ENCODE measurements at places on chromosomes 4 and X.

DNA sequence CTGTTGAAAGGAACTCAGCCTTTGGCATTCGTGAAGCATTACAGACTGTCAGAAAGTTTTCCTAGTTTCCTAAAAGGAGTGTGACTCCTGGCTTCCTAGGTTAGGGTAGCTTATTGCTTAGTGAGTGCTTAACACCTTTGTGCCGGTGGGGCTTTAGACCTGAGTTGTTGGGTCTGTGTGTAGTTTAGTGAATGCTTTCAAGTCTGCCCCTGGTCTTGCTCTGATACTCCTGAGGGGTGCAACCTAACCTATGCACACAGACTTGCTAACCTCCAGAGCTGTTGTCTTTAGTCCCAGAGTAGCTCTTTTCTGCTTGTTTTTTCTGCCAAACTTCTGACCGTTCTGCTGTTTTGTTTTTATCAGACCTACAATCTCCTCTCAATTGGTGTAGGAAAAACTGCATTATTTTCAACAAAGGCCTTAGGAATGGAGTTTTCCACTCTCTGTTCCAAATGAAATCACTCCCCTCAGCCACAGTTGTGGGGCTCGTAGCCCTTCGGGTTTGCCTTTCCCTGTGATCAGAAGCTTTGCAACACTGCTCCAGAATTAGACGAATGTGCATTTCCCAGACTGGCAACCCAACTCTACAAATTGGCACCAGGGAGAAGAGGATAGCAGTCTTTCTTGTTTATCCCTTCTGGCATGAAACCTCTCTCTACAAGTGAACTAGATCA, 1399.1 kb upstream of the PCDH7 start:
- no peak for DNase-seq

GRCh38 chr4:124028182-124028581, 631.6 kb downstream of the SPRY1 start:
- no peak for DNase-seq

- DNase-seq, result no peak
Measured at GRCh38 chrX:153306527-153307115, 14.9 kb downstream of the PNMA6F start.

GRCh38 chrX:132565273-132565672, 76.4 kb upstream of the MBNL3 start:
- no peak for DNase-seq

DNA sequence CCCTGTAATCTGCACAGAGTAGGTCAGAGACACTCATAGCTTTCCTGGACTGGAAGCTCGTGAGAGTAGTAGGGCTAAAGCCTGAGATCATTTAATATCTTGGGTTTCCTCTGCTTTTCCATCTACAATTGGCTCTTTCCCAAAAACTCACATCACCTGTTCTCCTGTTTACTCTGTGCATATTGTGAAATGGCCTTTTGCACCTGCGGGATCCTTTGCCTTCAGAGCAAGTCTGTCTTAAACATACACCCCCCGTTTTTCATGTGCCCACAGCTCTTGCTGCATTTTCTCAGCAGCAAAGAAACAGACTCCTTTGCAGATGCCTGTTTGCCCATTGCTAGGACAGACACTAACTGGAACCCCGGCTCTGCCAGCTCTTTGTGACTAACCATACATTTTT, 608.3 kb upstream of the PCDH10 start:
- no peak for DNase-seq

DNA sequence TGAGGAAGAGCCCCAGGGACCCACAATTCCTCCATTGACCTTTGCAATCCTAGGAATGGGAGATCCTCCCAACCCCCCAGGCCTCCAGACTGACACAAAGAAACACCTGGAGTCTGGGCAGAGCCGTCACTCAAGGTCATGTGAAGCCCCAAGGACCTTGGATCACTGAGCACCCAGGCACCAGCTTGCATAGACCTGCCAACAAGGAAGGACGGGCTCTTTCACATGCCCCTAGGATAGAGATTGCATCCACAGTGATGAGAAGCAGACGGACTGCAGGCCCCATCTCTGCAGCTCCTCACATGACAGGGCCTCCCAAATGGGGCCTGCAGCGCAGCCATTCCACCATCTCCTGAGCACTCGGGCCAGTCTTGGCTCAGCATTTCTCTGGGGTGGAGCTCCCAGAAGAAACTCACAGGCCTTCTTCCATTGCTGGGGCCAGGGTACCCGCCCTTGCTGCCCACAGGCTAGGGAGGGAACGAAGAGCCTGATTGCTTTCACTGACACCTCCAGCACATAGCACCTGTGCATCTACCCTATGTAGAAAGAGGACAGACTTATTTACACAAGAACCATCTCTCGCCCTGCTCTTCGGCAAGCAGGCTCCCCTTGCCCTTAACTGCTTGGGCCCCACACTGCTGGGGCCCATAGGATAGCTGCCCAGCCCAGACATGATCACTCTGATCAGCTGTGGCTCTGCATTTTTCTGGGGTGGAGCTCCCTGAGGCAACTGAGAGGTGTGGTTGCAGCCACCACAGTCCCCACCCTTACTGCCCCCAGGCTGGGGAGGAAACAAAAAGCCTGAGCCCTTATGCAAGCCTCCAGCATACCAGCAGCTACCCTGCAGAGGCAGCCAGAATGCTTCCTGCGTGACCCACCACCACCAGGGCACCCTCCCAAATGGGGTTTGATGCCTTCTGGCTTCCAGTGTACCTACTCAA, 185.7 kb upstream of the ZCCHC13 start:
- no peak for DNase-seq

DNA sequence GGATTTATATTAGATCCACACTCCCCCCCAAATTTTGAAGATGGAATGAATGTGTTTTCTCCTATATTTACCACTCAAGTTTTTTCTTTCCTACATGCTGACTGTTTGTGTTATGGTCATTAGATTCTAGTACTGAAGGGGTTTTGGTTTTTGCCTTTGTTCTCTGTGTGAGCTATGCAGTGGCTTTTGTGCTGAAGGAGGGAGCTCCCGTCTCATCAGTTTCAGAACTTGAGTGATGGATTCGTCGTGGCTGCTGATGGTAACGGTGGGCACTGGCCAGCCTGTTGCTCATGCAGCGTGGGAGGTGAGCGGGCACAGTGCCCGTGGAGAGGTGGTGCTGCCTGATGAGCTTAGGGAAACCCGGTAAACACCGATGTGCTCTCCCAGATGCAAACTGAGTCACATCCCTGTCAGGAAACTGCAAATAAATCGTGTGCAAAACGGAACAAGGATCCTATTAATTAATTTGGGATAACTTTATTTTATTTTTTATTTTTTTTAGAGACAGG, 101.5 kb downstream of the SORBS2 start:
- DNase-seq, result no peak

DNA sequence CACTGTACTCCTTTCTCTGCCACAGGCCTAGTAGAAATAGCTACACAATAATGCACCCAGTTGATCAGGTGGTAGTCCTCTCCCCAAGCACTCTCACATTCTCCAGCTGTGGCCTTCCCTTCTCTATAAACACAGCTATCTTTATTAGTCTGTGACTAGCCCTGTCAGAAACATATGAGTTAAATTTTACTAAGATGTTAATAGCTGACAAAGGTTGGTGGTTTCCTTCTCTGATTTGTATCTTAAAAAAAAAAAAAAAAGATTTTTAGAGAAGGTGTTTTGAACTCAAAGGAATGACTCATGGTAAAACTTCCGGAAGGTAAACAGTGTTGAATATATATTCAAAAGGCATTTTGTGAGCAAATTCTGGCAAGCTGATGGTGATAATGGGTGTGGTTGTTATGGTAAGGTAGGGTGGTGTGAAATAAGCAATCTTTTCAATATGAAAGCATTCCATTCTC, 327.4 kb downstream of the PPP3CA start:
- DNase-seq, result peak; percentile 65

GRCh38 chrX:77814210-77814609, 28.2 kb upstream of the ATRX start:
- DNase-seq, result no peak

DNA sequence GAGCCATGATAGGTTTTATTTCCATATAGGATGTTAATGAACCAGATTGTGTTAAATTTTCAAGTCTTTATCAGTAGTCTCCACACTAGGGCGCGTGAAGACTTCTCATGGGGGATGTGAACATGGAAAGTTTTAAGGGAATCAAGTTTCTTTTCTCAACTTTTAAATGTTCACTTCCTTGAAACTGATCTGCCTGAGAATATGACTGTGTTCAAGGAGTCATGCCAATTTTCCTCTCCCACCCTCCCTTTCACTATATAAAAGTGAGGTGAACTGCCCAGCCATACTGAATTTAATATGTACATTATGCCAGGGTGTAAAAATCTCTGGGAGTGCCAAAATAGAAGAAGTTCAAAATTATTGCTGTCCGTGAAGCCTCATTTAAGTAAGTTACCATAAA, 30.4 kb upstream of the HPGDS start:
- DNase-seq, result no peak

DNA sequence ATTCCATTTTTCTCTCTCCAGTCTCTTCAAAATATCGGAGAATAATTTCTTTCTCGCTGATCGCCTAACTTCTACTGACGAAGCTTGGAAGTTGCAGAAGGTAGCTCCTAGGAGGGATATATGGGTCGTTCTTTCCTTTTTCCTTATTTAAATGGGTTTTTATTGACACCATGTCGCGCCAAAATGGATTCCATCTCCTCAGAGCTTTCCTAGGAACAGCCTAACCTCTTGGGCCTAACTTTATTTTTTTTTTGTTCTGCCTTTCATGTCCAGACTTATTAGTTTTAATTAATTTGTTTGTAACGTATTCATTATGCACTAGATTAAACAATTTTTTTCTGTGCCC, 359.4 kb upstream of the ZCCHC13 start:
- DNase-seq, result no peak

GRCh38 chr4:74362347-74362746, 2.6 kb upstream of the EREG start:
- no peak for DNase-seq
